ENCODE measurements at places on chromosomes 7 and 10.

- DNase-seq: no peak
These were observed 652.2 kb upstream of the KCND2 start for GRCh38 chr7:119620769-119621168.

DNA sequence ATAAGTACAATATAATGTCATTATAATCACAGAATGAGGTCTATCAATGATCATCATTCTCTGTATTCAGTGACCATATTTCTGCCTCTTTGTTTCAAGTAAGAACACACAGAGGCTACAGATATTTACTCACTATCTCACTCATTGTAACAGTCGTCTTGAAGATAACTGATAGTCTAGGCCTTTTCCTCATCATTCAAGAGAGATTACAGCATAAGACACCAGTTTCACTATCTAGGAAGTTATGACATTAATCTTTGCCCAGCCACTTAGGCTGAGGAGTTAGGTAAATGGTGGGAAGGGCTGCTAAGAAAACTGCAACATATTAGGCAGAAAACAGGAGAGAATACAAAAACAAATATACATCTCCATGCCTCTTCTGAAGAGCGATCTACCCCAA is 125.3 kb downstream of the CHCHD3 start:
- no peak for DNase-seq

- DNase-seq: no peak
These were observed 2.3 kb downstream of the MDFIC start for GRCh38 chr7:114924038-114924712.

- DNase-seq: no peak
These were observed 23.3 kb downstream of the SEM1 start for GRCh38 chr7:96686305-96686704.

DNA sequence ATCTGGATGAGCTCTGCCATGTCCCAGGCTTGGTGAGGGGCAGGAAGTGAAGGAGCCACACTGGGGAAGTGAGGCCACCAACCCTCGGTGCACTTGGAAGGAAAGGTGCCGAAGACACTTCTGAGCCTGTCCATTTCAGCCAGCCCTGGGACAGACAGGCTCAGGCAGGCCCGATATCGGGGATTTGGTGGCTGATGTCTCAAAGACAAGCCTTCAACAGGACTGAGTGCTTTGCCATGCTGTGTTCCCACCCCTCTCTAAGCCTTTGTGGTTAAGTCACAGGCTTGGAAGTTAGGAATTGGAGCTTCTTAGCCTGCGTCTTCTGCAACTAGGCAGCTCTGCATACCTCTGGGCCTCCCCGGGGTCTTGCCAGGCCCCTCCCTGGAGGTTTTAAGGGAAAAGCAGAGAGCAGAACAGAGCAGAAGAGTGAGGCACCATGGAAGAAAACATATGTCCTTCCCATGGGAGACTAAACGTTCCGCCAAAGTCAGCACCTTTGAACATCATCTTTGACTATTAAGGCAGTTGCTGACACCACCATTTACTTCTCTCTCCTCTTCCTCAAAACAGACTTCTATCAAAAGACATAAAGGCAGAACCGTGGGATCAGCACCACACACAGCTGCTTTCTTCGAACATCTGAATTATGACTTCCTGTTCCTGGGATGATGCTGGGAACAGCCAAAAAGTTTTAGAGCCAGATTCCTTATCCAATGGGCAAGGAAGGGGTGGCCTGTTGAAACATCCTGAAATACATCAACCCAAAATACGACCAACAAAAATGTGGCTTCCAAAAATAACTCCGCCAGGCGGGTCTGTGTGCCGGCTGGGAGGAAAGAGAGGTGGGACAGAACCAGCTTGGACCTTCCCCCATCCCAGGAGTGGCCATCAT is 71.8 kb downstream of the AFAP1L2 start:
- DNase-seq: no peak

- no peak for DNase-seq
These were observed 3.8 kb downstream of the RARRES2 start for GRCh38 chr7:150337659-150338081.

GRCh38 chr10:62719061-62719460 is 85.5 kb upstream of the ADO start:
- DNase-seq: no peak

- DNase-seq: peak; percentile 2
These were observed 662 bp downstream of the POLR3A start for GRCh38 chr10:78028438-78029268.

DNA sequence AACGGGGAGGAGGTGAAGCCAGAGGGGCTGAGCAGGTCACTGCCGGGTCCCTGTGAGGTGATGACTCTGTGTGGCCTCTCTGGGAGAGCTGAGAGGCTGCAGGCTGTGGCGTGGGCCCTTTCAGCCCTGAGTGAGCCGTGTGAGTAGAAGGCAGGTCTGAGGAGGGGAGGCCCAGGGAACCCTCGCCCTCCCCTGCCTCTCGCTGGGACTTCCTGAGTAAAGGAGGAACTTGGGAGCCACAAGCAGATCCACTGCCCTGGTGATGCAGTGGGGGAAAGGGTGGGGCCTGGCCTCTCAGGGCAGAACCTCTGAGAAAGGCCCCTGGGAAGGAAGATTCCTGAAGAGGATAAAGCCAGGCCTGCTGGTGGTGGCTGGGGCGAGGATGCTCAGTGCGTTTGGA is 22.8 kb downstream of the EEPD1 start:
- DNase-seq: no peak

GRCh38 chr7:27210441-27211083 is 10.7 kb upstream of the HOXA13 start:
- DNase-seq: peak; percentile 16

DNA sequence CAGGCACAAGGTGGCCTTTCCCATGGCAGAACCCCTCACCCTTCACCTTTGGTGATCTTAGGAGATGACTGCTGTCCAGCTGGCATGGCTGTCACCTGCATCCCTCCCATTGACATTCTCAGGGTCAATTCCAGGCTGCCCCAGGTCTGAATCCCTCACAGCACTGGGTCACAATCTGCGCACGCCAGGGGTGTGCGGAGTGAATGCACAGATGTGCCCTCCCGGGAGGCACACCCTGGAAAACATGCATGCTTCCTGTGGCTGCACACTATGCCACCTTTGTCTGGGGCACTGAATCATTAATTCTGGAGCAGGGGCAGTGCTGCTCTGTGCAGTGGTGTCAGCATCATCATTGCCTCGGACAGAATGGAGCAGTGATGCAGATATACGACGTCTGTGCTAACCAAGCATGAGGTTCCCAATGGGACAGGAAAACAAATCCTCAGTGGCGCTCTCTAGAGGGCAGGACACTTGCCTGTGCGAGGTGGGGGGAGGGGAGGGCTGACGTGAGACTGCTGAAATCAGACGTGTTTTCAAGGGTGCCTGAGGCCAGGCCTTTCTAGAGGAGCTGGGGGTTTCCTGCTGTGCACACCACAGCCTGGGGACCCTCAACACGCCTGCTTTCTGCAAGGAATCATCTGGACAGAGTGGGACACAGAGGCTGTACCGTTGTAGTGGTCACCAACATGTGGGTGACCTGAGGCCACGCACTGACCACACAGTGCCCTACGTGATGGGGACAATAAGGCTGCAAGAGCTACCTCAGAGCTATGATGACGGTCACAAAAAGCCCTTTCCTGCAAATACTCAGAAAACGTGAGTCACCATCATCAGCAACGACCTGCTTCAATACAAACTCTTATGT is 77.9 kb downstream of the HIPK2 start:
- no peak for DNase-seq

GRCh38 chr10:28494420-28494819 is 38.5 kb upstream of the WAC start:
- no peak for DNase-seq

GRCh38 chr10:62327885-62328284 is 46.3 kb upstream of the ZNF365 start:
- no peak for DNase-seq

GRCh38 chr7:8893775-8894174 is 460.4 kb downstream of the NXPH1 start:
- no peak for DNase-seq

DNA sequence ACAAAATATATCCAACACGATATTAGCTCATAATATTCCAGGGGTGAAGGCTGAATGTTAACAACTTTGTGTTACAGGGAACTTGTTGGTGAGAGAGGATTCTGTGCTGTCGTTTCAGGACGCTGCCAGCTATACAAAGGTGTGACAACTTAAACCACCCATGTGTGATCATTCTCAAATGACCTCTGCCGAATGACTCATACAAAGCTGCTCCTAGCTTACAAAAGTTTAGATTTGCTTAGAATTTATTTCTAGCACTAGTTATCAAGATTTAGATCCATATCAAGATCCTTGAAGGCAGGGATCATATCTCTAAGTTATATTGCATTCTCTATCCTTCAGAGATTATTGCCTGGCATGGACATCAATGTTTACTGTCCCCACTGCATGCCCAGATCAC is 65.3 kb downstream of the COBL start:
- DNase-seq: no peak

DNA sequence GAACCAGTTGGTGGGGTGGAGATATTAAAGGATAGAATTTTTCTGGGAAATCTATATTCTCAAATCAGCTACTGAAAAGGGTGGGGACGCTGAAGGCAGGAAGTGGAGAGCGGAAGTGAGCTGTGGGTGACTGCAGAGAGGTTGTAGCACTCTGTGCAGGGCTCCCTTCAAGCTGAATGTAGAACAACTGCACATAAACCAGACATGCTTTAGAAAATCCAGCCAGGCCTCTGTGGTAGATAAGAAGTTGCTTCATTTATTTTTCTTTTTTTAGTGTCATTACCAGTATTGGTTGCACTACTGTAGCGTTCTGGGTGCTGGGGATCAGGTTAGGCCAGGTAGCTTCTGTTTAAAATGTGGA is 127.8 kb downstream of the CELF2 start:
- DNase-seq: no peak

- DNase-seq: no peak
These were observed 606.8 kb downstream of the PTPRN2 start for GRCh38 chr7:157980774-157981173.

DNA sequence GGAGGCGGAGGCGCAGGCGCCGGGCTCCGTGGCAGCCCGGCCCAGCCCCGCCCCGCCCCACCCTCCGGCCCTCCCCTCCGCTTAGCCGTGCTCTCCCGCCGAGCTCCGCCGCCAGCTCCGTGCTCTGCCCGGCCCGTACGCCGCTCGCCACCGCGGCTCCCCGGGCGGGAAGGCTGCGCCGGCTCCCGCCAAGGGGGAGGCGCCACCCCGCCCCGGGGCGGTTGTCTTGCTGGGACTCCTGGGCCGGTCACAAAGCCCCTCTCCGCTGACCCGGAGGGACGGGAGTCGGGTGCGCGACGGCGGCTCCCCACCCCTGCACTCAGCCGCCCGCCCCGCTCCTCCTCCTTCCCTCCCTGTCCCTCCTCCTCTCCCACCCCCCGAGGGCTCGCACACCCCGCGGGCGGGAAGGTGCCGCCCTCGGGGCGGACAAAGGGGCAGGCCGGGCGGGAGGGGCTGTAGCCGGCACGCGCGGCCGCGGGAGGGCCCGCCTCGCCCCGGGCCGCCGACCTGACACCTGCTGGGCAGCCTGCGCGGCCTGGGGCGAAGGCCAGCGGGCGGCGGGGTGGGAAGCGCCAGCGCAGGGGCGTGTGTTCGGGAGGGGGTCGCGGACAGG is 11.5 kb upstream of the SP8 start:
- no peak for DNase-seq

- DNase-seq: no peak
These were observed 9.4 kb upstream of the CNOT4 start for GRCh38 chr7:135519233-135519688.

DNA sequence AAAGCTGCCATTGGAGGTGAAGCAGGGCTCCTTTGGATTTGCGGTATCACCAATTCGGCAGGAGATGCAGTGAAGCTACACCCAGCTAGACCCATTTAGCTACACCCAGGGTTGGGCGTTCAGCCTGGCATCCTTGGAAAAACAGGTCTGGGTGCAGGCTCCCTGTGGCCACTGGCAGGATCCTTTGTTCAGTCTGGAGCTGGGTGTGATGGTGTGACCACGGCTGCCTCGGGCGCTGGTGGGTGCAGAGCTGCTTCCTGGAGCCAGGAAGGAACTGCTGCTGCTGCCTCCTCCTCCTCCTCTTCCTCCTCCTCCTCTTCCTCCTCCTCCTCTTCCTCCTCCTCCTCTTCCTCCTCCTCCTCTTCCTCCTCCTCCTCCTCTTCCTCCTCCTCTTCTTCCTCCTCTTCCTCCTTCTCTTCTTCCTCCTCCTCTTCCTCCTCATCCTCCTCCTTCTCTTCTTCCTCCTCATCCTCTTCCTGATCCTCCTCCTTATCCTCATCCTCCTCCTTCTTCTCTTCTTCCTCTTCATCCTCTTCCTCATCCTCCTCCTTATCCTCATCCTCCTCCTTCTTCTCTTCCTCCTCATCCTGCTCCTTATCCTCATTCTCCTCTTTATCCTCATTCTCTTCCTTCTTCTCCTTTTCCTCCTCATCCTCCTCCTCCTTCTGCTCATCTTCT is 84.0 kb downstream of the GRK5 start:
- DNase-seq: no peak

- DNase-seq: peak; percentile 53
These were observed 385 bp downstream of the SHLD2 start for GRCh38 chr10:87095236-87095945.

- DNase-seq: no peak
These were observed 96.6 kb upstream of the CACUL1 start for GRCh38 chr10:118851062-118852035.

DNA sequence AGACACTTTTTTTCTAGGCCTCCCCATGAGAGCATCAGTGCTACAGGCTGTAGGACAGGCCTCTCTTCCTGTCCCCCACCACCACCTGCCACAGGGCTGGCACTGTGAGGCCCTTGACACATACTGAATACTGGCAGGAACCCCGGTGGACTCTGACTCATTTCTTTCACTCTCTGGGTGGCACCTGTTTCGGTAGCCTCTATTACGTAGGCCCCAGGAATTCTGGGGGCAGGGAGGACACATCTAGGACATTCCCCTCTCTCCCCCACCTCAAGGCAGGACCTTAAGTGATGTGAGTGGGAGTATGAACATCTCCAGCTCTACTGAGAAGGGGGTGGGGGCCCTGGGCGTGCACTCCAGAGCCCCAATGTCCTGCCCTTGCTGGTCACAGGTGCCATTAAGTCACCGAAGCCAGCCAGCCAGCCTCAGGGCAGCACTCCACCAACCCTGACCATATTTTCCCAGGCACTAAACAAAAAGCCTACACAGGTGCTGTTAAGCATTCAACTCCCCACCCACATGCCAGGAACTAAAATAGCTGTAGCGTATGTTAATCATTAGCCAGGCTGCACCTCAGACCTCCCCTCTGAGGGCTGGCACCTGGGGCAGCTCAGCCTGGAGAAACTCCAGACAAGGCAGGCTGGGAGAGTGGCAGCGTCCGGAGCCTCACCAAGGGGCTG is 8.9 kb downstream of the ANXA11 start:
- DNase-seq: no peak

DNA sequence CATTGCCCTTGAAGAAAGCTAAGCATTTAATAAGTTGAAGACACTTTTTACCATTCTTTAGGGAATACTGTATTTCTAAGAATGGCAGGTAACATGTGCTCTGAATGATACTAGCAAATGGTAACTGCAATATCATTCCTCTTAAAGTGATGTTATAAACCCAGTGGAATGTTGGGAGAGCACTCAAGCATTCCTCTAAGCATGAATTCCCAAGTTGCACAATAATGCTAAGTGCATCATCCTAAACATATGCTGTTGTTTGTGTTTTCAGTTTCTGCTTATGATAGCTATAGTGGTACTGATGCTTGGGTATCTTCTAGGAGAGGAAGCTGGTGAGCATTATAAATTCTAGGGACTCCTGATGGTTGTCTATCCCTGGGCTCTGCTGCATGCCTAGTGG is 673.9 kb downstream of the PHTF2 start:
- no peak for DNase-seq
